ENCODE measurements at places on chromosomes 3 and 15. TPM values are rescaled to one million over a fixed set of nuclear protein-coding genes. Genes with fewer than 3 reads are reported as not detected.

PLSCR2 gene
- 0.31 TPM for total RNA-seq

CYP1A2 gene
- total RNA-seq: not detected

SLC15A2 gene
- under 0.01 TPM for total RNA-seq

SPATA12 gene
- total RNA-seq: 0.13 TPM

OXSR1 gene
- 23.0 TPM for total RNA-seq

LCTL gene
- total RNA-seq: not detected

GOLGA8R gene
- total RNA-seq: 1.3 TPM

GOLGA8B gene
- 7.4 TPM for total RNA-seq

PAQR5 gene
- under 0.01 TPM for total RNA-seq

ISL2 gene
- under 0.01 TPM for total RNA-seq

HAPLN3 gene
- 14.7 TPM for total RNA-seq

SV2B gene
- 0.65 TPM for total RNA-seq

FBXW12 gene
- not detected for total RNA-seq

GRK7 gene
- total RNA-seq: under 0.01 TPM

PP2D1 gene
- total RNA-seq: not detected

PCSK6 gene
- 0.49 TPM for total RNA-seq

ATP13A4 gene
- 0.13 TPM for total RNA-seq

GALK2 gene
- total RNA-seq: 46.8 TPM

SIN3A gene
- total RNA-seq: 47.9 TPM

Data from bladder microvascular endothelial cell (primary cell).